Thoracic aorta endothelial cell (primary cell): ENCODE measurements at places on chromosomes 5 and 9. TPM values are rescaled to one million over a fixed set of nuclear protein-coding genes. Genes with fewer than 3 reads are reported as not detected.

Gene TAF11L5
- not detected in 2 replicates for total RNA-seq

Gene FXN
- total RNA-seq = 11.5 and 15.2 TPM in 2 replicates

Gene GRXCR2
- total RNA-seq = not detected in 2 replicates

Gene PLCXD3
- total RNA-seq = under 0.01 and 0.13 TPM in 2 replicates

Gene FAM193B
- 21.1 and 30.5 TPM in 2 replicates for total RNA-seq

Gene DMGDH
- 0.07 TPM in 1 of 2 replicates, not detected in the other for total RNA-seq

Gene PCDHA10
- 0.07 and 0.27 TPM in 2 replicates for total RNA-seq

Gene HACD4
- total RNA-seq = 1.1 and 2.2 TPM in 2 replicates

Gene SLCO6A1
- total RNA-seq = not detected in 2 replicates

Gene CENPP
- total RNA-seq = 10.2 and 11.6 TPM in 2 replicates

Gene TJP2
- total RNA-seq = 253 and 268 TPM in 2 replicates

Gene IRX1
- 0.07 TPM in 1 of 2 replicates, not detected in the other for total RNA-seq

Gene MYOT
- not detected in 2 replicates for total RNA-seq

Gene PRRX2
- not detected in 2 replicates for total RNA-seq

Gene FAM219A
- total RNA-seq = 18.8 and 25.6 TPM in 2 replicates

Gene IL4
- not detected in 2 replicates for total RNA-seq

Gene WDR31
- 0.50 and 0.53 TPM in 2 replicates for total RNA-seq

Gene F12
- 1.7 and 1.9 TPM in 2 replicates for total RNA-seq
